ENCODE measurements at places on chromosomes 5 and 9.

DNA sequence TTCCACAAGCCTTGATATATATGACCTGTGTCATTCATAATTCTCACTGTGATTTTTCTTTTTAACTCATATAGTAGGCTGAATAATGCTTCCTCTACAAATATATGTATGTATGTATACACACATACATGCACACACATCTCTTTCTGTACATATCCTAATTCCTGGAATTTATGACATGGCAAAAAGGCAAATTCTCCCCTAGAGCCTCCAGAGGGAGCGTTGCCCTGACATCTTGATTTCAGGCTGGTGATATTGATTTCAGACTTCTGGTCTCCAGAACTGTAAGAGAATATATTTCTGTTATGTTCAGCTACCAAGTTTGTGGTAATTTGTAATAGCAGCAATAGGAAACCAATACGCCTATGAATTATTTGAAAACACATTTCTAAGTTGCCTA lies 166.6 kb upstream of the GAS1 start:
- no peak for DNase-seq

GRCh38 chr5:142813220-142813619 lies 43.0 kb downstream of the ARHGAP26 start:
- no peak for DNase-seq

GRCh38 chr9:88789785-88790184 lies 201.5 kb upstream of the S1PR3 start:
- DNase-seq, result no peak

- no peak for DNase-seq
Measured at GRCh38 chr9:94270009-94270408, 10.9 kb downstream of the ZNF169 start.

- no peak for DNase-seq
Measured at GRCh38 chr5:127505905-127506304, 11.5 kb upstream of the PRRC1 start.

DNA sequence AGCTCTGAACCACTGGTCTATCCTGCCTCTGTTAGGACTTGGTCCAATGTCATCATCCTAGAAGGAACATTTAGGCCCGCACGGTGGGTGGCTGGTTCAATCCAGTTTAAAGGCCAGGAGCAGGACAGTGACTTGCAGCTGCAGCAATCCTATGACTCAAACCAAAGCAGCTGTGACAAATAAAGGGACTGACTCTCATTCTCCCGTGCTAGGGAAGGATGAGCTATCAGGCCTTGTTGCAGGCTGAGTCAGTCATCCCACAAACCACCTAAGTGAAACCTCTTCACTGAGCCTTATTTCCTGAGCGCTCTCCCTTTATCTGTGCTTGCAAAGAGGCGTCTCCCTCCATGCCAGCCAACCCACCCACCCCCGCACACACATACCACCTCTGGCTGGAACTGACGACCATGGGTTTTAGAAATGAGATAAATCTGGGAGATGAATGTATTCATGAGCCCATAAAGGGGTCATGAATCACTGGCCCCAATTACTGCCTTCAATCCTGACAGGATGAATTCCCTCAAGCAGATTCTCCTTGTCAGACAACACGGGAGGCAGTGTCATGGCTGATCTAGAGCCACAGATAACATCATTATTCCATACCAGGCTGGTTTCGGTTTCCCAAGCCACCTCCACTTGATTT lies 93.4 kb downstream of the KCNIP1 start:
- peak; percentile 36 for DNase-seq

- no peak for DNase-seq
Measured at GRCh38 chr5:122427621-122428020, 115.6 kb downstream of the SNCAIP start.

DNA sequence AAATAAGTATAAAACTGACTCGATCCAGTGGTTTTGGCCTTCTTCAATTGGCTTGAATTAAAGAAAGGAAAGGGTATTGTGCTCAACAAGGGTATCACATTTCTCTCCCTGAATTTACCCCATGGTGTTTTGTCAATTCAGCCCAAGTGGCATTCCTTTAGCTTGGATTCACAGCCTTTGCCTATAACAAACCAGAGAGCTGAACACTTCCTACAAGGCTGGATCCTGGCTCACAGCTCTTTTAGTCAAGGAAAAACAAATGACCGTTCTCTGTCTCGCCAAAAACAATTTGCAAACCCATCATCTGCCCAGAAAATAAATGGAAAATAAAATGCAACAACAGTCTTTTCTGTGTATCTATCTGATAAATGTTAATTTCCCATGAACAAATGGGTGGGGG lies 5.7 kb downstream of the ZNF366 start:
- no peak for DNase-seq

- no peak for DNase-seq
Measured at GRCh38 chr9:104082168-104082567, 11.9 kb upstream of the SMC2 start.

DNA sequence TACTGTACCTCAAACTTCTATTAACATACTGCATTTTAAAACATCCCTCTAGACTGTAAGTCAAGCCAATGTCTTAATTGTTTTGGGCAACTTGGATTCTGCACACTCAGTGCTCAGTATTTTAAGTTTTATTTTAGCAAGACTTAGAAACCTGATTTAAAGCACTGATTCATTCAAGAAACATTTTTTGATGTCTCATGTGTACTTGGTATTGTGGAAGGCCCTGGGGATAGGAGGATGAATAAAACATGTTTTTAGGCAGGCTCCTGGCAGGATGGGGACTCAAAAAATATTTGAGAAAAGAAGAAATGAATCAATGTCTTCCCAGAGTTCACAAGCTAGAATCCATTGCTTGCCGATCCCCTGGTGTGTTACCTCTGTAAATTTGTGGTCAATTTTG lies 334.0 kb upstream of the PUM3 start:
- no peak for DNase-seq

- DNase-seq, result no peak
Measured at GRCh38 chr5:133453084-133453780, 159.1 kb downstream of the FSTL4 start.

GRCh38 chr5:26470439-26470838 lies 567.9 kb downstream of the CDH9 start:
- no peak for DNase-seq
